ENCODE measurements at places on chromosomes 2 and 18.

DNA sequence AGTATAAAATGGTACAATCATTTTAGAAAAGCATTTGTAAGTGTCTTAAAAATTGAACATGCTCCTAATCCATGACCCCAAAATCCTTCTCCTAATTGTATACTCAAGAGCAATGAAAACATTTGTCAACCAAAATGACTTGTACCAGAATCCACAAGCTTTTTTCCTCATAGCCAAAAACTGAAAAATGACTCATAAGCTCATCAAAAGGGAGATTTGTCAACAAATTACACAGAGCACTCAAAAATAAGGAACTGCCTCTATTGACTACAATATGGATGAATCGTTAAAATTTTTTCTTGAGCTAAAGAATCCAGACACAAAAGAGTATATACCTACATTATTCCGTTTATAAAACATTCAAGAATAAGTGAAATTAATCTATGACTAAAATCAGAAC, 544.8 kb downstream of the ARHGAP15 start:
- no peak for DNase-seq

GRCh38 chr2:134639265-134639664, 79.5 kb downstream of the TMEM163 start:
- no peak for DNase-seq

DNA sequence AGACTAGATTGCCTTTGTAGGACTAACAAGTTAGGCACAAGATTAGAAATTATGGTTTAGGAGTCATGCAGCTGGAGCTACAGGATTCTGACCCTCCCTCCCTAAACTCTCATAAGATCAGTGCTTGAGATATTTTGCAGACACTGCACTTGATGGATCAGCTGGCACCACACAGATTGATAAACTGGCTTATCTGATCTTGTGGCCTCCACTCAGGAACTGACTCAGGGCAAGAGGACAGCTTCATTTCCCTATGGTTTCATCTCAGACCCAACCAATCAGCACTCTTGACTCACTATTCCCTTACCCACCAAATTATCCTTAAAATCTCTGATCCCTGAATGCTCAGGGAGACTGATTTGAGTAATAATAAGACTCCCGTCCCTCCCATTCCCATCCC, 152.3 kb downstream of the DIS3L2 start:
- no peak for DNase-seq

- no peak for DNase-seq
These were observed 40.0 kb downstream of the GKN2 start for GRCh38 chr2:68912732-68913131.

- DNase-seq = no peak
These were observed 1.1 kb downstream of the NCKAP1 start for GRCh38 chr2:183037074-183037552.

Measured in NCI-H2081 (cell line).